Substantia nigra (tissue), 51 donors: ENCODE measurements at places on chromosomes 2 and 18.

DNA sequence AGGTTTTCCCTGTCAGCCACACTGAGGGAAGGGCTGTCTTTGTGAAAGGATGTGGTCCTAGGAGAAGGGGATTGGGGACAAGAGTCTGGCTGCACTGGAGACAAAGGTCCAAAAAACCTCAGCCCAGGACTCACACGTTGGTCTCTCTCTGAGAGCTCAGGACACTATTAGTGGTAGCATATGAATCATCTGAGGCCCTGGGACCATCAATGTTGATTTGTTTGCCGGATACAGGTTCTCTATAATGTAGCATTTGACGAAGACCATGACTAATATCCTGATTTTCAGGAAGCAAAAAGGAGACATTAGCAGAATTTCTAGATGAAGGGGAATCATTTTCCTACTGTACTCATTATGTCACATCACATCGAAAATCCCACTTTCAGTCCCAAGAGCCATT lies 22.2 kb upstream of the DNAH6 start:
- no peak for DNase-seq

DNA sequence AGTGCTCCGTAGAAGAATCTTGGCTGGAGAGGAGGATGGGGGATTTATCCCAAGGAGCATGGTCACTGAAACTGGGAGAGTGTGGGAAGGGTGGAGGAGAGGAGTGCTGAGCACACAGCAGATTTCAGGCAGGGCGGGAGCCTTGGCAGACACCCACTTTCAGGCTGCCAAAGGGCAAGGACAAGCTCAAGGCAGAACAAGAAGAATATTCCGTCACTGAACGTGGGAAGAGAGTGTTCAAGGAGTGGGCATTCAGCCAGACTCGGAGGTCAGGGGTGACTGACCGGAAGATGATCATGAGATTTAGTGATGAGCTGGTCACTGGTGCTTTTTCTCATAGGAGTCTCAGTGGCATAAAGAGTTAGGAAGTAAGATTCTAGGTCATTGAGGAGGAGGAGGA lies 136.2 kb upstream of the RASGRP3 start:
- DNase-seq: no peak

DNA sequence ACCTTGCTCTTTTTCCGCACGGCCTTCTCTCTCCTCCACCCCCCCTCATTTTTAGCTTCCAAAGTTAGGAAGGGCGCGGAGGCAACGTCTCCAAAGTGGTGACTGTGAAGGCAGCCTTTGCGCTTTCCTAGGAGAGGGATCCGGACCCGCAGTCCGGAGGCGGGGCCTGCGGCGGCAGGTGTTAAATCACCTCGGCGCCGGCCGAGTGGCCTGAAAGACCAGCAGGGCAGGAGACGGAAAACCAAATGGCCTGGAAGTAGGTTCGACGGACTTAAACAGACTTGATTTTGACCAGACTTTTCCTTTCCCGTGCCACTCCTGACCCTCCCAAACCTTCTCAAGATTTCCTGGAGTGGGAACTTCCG lies 615 bp downstream of the GORASP2 start:
- no peak for DNase-seq

DNA sequence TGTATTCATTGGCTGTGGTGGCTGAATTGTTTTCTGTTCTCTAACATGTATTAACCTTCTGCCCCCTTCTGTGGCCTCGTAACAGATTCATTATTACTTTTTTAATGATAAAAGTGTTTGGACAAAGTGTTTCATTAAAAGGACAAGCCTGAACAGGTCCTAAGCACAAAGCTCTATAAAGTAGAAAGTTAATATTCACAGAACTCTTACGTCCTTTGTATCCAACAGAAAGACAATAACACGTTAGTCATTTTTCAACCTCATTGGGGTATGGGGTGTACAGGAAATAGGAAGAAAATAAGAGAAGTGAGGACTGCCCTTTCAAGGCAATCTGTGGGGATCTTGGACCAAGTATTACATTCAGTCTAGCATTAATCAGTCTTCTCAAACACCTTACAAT lies 105.5 kb upstream of the RGPD4 start:
- no peak for DNase-seq

GRCh38 chr2:62658891-62659290 lies 46.6 kb upstream of the EHBP1 start:
- no peak for DNase-seq

DNA sequence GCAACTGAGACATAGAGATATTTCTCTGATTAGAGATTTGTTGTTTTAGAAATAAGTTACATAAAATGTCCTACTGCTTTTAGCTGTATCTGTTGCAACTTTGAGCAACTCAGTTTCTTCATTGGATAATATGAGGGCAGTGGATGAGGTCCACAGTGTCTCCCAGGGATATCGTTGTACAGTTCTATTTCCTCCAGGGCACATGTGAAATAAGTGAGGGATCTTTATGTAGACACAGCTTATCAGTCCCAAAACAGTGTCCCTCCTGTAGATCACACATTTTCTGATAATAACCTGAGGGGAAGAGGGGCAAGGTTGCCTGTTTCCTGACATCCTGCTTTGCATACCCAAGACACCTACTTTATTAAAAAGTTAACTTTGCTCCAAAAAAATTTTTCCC lies 1231.2 kb upstream of the ZEB2 start:
- no peak for DNase-seq

GRCh38 chr18:49656073-49656692 lies 94.3 kb downstream of the LIPG start:
- no peak for DNase-seq

DNA sequence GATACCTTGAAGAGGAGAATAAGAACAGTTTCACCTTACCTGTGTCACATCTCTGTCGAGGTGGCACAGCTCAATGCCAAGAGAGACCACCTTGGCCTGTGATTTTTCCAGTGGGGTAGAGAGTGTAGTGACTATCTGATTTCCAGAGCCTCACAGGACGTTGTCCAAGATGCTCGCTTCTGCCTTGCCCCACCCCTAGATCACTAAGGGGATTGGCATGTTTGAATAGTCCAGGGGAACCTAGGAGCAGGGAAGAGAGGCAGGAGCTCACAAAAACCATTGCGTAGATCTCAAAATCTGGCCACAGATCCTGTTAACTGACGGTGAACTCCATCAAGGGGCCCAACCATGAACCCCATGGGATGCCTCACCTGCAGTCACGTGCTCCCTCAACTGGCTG lies 24.2 kb downstream of the TMEM178A start:
- no peak for DNase-seq

DNA sequence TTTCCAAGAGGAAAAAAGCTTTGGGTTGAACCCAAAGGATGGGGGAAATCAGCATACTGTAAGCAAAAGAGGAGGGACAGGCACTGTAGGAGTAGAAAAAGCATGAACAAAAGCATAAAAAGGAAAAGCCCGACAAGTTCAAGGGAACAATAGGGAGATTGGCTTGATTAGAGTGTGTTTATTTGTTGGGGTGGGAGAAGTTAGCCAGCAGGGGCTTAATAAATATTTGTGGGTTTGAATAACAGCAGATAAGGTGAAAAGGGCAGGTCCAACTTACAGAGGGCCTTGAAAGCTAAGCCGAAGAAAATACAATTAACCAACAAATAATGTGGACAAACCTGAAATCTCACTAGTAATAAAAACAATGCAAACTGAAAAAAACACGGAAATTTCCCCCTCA lies 126.7 kb downstream of the THADA start:
- no peak for DNase-seq

GRCh38 chr2:105194022-105194675 lies 47.4 kb upstream of the GPR45 start:
- DNase-seq: no peak

DNA sequence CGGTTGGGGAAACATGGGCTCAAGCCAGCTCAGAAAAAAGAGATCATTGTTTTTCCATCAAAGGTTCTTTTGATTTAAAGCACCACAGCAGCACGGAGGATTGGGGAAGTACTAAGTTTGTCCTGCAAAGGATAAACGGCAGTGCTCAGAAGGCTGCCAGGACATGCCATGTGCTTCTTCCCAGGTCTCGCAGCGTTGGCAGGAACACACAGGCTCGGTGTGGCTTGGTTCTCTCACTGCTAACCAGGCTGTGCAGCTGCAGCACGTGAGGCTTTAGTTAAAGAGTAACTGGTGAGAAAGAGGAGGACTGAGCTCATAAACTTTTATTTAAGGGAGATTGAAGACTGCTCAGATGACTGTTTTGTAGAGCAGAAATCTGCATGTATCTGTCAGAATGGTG lies 264.3 kb downstream of the TSN start:
- no peak for DNase-seq

GRCh38 chr2:96831679-96832078 lies 12.1 kb downstream of the ANKRD23 start:
- DNase-seq: no peak

DNA sequence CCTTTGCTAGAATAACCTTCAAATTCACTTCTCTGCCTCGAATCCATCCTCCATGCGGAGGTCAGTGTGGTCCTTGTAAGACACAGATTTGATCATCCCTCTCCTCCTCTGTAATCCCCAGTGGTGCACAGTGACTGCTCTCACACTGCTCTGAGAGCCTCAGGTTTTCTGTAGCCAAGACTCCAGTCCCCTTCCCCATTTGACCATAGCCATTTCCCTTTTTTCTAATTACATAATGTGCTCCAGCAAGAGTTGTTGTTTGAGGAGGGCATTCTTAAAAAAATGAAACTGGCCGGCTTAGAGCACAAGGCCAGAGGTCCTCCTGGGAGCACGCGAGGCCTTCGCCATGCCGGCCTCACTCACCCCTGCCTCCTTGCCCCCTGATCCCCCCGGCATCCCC lies 34.7 kb upstream of the LPIN1 start:
- DNase-seq: no peak

DNA sequence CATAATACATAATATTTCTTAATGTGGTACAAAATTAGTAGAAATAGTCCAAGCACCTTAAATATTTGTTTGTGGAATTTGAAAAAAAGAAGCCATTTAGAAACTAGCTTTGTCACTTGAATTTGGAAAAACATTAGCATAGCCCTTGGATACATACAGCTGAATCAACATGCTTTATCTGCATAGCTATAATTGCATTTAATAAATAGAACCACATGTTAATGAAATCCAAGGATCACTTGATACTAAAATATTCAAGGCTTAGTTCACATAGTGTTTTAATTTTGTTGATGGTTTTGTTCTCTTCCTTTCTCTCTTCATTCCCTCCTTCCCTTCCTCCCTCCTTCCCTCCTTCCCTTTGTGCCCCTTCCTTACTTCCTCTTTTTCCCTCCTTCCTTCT lies 169.4 kb upstream of the NRXN1 start:
- no peak for DNase-seq

- DNase-seq: no peak
Observed at GRCh38 chr2:133135035-133135654, 433.1 kb downstream of the NCKAP5 start.

- DNase-seq: no peak
Observed at GRCh38 chr2:169649278-169649677, 44.9 kb downstream of the CFAP210 start.

- DNase-seq: no peak
Observed at GRCh38 chr2:6470518-6470917, 395.2 kb downstream of the CMPK2 start.

GRCh38 chr18:57915248-57915647 lies 112.1 kb upstream of the ATP8B1 start:
- no peak for DNase-seq

DNA sequence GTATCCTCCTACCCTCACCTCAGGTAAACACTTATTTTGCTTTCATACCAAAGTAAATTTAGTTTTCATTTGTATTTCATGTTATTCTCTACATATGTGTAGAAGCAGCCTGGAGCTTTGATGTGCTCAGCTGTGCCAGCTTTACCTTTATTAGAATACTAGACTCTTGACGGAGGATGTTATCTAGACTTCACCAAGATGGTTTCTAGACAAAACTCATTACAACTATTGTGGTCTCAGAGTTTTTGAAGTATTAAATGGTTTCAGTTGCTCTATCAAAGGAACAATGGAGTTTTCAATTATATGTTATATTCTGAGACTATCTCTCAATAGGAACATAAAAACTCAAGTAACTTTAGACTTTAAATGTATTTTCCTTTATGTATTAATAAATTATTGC lies 5.0 kb upstream of the IL18RAP start:
- no peak for DNase-seq

DNA sequence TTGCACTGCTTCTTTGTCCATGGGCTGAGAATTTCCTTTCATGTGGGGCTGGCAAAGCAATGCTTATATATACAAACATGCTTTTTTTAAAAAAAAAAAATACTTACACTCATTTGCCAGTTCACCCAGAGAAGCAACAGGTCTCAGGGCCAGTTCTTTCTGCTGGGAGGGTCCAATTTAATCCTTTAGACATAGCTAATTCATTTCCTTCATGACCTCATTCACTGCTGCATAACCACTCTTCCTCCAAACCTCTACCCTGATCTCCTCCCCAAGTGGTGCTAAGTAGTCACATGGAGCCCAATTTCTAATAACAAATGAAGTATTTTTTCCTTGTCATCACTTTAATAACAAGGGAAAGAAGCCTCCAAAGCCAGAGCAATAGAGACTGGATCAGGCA lies 17.1 kb upstream of the TMEM178A start:
- DNase-seq: no peak

DNA sequence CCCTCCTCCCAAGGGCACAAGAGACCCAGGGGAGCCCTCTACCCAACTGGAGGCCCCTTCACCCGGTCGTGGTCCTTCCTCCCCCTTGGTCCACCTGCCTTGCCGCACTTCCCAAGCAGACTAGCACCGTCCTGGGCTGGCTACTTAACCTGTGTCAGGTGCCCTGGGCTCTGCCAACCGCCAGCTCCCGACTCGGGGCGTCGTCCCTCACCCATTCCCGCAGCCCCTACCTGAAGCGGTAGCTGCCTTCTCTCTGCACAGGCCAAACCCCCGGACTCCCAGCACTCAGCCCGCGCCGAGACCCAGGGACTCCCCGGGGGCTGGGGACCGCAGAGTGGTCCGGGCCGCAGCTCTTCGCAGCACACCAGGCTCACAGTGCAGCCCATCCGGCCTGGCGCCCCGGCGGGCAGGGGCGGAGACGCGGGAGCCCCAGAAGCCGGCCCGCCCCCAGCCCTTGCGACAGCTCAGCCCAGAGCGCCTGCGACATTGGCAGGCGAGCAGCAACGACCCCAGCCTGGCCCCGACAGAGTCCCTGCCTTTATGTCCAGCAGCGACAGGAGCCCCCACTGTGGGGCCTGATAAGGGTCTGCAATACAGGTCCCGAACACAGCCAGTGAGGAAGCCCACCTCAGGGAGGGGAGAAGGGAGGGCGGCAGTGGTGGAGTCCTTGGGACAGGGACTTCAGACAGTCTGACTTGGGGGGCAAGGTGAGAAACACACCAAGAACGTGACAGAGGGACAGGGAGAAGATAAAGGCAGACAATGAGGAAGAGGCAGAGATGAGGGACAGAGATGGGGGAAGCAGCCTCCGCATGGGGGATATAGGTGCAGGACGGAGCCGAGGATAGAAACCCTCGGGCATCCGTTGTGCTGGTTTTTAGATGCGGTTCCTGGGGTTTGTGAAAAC lies 31.0 kb upstream of the TNS1 start:
- no peak for DNase-seq

GRCh38 chr2:30265052-30266015 lies 34.0 kb downstream of the LBH start:
- DNase-seq: no peak

DNA sequence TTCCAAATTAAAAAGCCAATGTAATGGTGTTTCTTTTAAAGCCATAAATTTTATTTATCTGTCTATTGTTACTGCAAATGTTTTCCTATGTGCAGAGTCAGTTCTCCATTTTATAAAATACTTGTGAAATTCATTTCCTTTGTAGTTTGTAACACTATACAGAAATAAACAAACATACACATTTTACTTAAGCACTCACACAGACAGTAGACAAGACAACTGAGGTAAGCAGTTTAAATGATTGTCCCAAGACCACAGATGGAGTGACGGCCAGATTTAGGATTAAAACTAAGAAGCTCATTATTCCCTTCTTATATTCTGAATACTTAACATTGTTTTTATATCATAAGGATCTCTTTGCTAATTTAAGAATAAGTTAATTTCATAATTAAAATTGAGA lies 100.9 kb downstream of the BAZ2B start:
- DNase-seq: no peak
